Stimulated activated CD4-positive, alpha-beta T cell treated with anti-CD3 and anti-CD28 coated beads, Interleukin-15, amount 100 ng/mL, for 24 hours (primary cell): ENCODE measurements at places on chromosomes 5 and 9.

DNA sequence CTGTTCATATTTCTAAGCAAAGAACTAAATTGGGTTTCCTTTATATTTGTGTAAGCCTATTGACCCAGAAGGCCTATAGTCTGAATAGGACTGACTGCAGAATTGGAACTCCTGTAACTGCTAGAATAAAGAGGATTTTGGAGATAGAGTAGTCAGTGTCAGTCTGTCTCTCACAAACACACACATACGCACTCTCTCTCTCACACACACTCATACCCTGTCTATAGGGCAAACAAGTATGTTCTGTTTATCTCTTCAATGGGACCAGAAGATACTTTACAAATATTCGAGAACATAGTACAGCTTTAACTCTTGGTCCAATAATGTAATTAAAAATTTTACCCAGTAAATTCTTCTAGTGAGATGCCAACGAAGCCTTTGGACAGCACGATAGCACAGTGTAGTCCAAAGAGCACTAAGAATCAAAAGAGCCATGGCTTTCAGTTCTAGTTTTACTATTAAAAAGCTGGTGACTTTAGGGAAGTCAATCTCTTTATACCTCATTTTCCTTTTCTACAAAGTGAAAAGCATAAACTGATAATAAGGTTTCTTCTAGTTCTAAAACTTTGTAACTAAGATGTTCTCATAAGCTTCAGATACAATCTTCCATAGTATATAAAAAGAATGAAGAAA lies 19.3 kb downstream of the ABHD17B start:
- no peak for DNase-seq

GRCh38 chr9:117405950-117406705 lies 8.7 kb downstream of the ASTN2 start:
- DNase-seq: no peak

DNA sequence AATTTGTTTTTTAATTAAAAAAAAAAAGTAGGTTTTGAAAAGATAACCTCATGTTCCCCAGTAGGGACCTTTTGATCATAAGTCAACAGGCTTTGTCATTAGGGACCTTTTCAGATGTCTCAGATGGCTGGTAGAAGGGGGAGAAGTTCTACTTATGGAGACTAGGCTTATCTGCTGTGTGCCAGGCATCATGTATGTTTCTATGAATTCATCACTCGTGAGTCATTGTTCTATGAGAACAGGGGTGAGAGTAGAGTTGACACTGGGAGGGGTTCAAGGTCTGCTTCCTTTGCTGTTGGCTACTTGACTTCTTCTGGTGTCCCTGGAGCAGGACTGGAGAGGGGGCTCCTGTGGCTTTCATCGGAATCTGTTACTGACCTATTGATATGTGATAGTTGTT lies 138.8 kb downstream of the KDM4C start:
- no peak for DNase-seq

GRCh38 chr5:163276466-163276865 lies 160.9 kb upstream of the CCNG1 start:
- DNase-seq: no peak

GRCh38 chr5:124733329-124733650 lies 13.1 kb downstream of the ZNF608 start:
- DNase-seq: no peak

GRCh38 chr5:139652788-139653241 lies 4.7 kb downstream of the CXXC5 start:
- DNase-seq: no peak

GRCh38 chr5:65142016-65142415 lies 339.7 kb downstream of the ADAMTS6 start:
- DNase-seq: no peak

- DNase-seq: no peak
Observed at GRCh38 chr5:90112033-90112692, 297.4 kb downstream of the CETN3 start.

DNA sequence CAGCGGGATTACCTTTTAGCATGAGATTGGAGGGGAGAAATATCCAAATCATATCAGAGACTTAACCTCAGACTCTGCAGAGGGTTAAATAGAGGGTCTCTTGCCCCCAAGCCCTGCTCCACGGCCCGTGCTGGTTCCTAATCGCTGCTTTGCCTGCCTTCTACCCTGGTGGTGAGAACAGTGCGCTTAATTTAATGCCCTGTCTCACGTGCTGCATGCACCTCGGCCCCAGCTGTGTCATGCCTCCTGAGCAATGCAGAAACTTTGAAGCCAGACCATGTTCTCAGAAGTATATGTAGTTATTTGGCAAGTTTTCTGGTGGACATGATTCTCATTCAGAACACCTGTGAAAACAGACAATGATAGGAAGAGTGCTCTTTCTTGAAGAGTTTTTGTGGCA lies 1.4 kb downstream of the OTULIN start:
- DNase-seq: peak; percentile 67

- no peak for DNase-seq
Observed at GRCh38 chr9:108109927-108110690, 620.5 kb upstream of the KLF4 start.

DNA sequence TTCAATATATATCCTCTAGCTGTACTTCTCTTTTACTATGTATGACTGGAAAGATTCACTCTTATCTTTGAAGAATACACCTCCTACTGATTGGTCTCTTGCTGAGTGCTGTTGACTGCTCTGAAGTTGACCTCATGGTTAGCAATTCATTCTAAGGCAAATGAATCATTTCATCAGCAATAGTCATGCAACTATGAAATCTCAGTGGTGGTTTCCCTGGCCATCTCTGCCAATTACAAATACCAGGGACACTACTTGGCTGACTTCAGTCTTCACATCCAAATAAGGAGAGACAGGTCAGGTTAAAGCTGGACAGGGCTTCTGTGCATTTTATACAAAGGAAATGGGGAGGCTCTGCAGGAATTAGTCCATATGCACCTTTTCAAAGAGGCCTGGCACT lies 333.5 kb upstream of the ACTBL2 start:
- no peak for DNase-seq

DNA sequence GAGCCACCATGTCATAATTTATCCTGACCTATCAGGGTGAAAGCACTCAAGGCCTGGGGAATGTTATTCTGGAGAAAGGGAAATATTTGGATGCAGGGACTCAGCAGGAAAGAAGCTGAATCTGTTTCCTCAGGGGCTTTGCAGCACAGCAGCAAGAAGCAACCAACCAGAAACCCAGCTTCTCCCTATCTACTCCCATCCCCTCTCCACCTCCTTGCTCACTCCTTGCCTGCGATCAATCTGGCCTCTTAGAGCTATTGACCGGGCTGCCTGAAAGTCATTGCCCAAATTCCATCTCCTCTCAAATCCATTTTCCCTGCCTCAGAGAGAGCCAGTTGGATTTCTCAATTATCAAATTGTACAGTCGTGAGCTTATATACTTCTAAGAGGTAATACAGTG lies 542.0 kb upstream of the TRPC7 start:
- no peak for DNase-seq

DNA sequence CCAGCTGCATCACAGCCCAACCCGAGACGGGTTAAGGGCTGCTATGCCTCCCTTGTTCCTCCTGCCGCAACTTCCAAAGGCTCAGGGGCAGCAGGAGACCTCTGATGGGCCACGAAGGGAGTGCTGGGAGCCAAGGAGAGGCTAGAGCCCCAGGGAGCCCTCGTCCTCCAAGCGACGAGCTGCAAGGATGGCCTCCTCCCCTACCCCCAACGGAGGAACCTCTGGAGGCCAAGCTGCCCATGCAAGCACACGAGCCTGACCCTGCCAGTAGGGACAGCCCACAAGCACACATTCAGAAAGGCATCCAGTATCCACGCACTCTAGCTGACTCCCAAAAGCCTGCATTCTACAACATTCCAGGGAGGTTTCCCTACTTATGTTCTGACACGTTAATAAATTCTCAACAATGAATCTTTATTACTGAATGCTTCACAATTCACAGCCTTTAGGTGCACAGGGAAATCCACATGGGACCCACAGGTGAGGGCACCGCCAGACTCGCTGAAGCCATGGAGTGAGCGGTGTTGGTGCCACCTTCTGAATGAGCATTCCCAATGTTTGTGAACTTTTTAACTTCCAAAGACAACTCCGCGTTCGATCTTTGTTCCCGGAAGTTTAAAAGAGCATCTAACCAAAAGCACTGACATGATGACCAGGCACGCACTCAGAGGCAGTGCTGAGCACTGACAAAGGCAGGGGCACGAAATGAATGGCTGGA lies 28.7 kb downstream of the IPPK start:
- no peak for DNase-seq

- DNase-seq: no peak
Observed at GRCh38 chr5:148873690-148874485, 47.5 kb downstream of the ADRB2 start.

DNA sequence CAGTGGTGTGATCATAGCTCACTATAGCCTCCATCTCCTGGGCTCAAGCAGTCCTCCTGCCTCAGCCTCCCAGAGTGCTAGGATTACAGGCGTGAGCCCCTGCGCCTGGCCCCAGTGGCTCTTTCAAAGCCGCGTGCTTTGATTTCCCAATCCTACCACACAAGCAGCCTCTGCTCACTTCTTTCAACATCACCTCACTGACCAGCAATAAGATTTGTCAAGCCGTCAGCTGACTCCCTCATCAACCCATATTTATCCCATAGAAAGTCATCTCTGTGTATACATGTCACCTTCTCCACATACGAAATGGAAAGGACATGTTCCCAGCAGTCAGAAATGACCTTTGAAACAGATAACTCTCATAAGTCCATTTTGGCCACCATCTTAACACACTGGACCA lies 26.0 kb downstream of the SLC31A2 start:
- no peak for DNase-seq

GRCh38 chr5:84885485-84886258 lies 501.0 kb upstream of the EDIL3 start:
- DNase-seq: no peak

GRCh38 chr9:134502809-134503211 lies 138.8 kb upstream of the COL5A1 start:
- no peak for DNase-seq

DNA sequence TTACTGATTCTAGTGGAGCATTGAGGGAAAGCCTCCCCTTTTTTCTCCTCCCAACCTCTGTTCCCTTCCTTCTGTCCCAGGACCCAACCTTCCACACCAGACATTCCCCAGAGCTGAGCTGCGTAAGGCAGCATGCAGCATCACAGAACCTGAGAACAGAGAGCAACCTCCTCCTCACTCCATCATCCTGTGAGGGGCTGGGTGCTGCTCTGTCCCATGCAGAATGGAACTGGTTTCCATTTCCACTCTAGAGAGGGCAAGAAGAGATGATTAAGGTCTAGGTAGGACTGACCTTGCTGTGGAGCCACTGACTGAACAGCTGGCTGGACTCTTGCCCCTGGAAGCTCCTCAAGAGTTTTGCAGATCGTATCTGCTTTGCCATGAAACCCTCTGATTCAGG lies 30.1 kb upstream of the IL7R start:
- peak; percentile 53 for DNase-seq

DNA sequence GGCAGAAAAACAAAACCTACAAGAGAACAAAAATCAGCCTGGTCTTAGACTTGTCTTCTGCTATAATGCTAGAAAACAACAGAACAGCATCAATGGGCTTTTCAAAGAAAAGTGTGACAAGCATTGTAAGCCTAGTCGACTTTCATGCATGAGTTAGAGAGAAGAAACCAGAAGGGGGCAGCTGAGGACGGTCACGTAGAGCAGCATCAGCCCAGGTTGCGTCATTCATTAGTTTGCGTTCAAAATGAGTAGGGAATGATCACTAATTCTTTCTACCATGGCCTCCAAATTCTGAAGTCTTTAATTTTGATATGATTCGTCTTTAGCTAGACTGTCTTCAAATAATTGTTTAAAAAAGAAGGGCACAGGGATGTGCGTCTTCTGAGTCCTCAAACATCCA lies 4.7 kb upstream of the ISCA1 start:
- DNase-seq: peak; percentile 28
